Fibroblast of skin of left quadriceps (primary cell): ENCODE measurements at places on chromosomes 1 and 21.

DNA sequence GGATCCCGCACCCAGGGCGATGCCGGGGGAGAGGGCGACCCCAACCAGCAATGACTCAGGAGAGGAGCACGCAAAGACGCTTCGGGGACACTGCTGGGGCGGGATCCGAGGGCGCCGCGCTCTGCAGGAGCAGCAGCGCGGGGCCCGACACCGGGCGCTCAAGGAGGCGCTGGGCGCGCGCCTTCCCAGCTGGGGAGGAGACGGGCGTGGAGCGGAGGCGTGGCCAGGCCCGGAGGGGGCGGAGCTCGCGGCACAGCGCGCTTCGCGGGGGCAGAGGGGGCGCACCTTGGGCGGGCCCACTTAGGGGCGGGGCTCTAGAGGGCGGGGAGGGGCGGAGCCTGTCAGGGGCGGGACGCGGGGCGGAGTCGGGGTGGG is 369 bp downstream of the SUMO3 start:
- peak; percentile 71 for DNase-seq

- no peak for DNase-seq
Measured at GRCh38 chr1:215023155-215023832, 59.2 kb upstream of the KCNK2 start.

GRCh38 chr1:89721351-89721750 is 88.4 kb downstream of the LRRC8C start:
- peak; percentile 54 for DNase-seq

- no peak for DNase-seq
Measured at GRCh38 chr1:154427173-154428139, 22.3 kb downstream of the IL6R start.
